LoVo (cell line): ENCODE measurements at places on chromosomes 4 and X.

GRCh38 chr4:168717847-168718246, 221.0 kb downstream of the PALLD start:
- DNase-seq: no peak

DNA sequence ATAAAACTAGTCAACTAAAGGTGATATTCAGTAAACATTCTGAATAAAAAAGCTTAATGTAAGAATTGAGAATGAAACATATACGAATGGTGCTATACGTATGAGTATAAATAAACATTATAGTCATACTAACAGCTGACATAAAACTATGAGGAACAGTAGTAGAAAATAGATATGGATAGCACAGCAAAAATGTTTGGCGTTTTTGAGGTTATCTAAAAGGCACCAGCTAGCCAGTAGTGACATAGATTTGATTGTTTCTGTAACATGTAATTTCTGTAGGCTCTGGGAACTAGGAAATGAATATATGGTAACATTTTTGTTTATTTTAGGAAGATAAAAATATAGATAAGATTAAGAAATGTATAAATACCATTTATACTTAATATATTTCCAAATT, 69.3 kb downstream of the SNX25 start:
- DNase-seq: no peak

- DNase-seq: no peak
Measured at GRCh38 chrX:42818151-42818921, 40.4 kb upstream of the PPP1R2C start.

GRCh38 chrX:70852294-70852693, 56.2 kb downstream of the TEX11 start:
- no peak for DNase-seq

DNA sequence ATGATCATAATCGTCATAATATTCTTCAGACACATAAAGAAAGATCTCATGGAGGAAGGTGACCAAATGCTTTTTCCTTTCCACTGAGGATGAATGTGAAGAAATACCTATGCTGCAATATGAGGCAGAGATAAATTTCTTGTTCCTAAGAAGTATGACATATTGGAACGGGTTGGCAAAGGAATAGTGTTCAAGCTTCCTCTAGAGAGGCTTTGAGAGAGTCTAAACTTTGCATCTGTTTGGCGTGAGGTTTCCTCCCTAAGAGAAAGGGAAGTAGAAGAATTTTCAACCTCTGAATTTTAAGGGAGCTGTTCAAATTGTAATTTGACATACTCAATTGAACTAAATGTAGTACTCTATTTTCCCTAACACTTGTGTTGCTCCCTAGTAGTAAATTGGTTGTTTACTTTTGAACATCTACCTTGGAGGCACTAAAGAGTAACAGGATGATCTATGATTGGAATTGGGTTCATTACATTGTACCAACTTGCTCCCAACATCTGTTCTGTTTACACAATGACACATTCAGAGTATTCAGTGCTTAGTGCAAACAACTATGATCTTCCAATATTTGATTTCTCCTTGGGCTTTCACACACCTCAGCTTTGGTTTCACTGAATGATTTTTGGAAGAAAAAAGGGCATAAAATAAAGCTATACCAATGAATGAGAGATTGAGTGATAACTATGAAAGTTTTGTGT, 122.0 kb downstream of the CORIN start:
- DNase-seq: no peak

DNA sequence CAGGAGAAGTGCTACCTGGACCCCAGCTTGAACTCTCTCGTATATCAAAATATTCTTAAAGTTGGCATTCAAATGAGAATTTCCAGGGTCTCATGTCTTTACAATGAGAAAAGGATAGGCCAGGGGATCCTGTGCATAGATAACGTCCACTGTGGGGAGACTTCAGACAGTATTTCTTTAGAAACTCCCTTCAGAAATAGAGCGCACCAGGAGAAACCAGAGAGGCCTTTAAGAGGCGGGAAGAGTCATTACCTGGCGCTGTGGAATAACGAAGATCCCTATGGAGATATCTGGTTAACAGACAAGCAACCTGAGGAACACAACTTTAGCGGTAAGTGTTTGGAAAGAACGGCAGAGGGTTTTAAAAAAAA, 600 bp downstream of the RADX start:
- DNase-seq: peak; percentile 6

- no peak for DNase-seq
Measured at GRCh38 chr4:55920571-55920970, 28.2 kb upstream of the CEP135 start.

- no peak for DNase-seq
Measured at GRCh38 chrX:15873566-15873965, 19.0 kb upstream of the AP1S2 start.

- no peak for DNase-seq
Measured at GRCh38 chrX:153533091-153533490, 15.6 kb downstream of the ATP2B3 start.

- no peak for DNase-seq
Measured at GRCh38 chr4:35342833-35343232, 901.5 kb downstream of the ARAP2 start.

- no peak for DNase-seq
Measured at GRCh38 chrX:1440506-1440905, 12.2 kb downstream of the ASMTL start.

- DNase-seq: no peak
Measured at GRCh38 chr4:20592663-20593062, 107.6 kb upstream of the PACRGL start.

DNA sequence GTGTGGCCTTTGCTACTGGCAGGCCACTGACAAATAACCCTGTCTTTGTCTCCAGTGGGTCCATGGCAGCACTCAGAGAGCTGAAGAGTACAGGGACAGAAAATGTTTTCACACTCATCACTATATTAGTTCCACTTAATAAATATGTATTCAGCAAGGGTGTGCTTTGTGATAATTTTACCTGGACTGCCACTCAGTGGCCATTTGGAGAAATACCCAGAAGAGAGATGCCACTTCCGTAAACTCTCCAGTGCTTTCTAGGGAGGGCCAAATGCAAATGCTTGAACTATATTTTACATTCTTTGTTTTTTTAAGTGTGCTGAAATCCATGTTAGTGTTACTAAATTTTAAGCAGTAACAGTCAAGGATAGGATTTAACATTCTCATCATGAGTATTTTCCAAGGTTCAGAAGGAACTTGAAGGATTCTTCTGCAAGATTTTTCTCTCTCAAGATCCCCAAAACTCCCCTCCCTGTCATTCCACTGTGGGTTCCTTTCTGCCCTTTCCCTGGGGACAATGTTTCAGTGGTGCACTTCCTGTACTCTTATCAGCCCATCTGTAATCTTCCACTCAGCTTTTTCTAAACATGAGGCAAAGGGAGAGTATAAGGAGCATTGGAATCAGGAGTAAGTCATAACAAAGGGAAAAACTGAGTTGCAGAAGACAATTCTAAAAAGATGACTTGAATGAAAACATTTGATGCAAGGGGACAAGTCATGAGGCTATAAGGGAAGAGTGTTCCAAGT, 46.0 kb downstream of the TFDP3 start:
- no peak for DNase-seq

GRCh38 chr4:140250989-140251552, 97.1 kb upstream of the MAML3 start:
- no peak for DNase-seq

- DNase-seq: no peak
Measured at GRCh38 chr4:22745234-22745633, 52.5 kb downstream of the GBA3 start.

DNA sequence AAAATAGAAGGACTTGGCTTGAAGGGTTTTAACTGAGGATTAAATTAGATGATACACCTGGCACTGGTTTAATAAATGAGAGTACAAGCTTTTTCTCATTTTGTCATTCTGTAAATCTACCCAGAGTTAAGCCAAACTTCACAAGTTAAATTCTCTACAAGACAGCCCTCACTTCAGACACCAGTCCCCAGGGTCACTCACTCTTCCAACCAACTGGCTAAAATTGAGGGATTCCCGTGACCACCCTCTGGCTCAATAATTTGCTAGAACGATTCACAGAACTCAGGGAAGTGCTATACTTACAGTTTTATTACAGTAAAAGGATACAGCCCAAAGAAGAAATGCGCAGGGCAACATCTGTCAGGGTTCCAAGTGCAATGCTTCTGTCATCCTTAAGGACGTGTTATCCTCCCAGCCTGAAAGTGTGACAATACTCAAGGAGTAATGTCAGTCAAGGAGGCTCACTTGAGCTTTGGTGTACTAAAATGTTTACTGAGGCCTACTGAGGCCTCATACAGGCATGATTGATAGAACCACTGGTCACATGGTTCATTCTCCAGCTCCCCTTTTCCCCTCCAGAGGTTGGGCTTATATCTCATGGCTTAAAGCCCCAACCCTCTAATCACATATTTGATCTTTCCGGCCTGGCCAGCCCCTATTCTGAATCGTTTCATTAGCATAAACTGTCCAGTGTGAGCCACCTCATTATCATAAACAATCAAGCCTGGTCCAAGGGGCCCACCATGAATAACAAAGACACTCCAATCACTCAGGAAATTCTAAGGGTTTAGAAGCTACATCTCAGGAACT, 9.6 kb upstream of the TMSB4X start:
- no peak for DNase-seq
